Neuronal stem cell (in vitro differentiated cells): ENCODE measurements at places on chromosomes 3 and 15.

DNA sequence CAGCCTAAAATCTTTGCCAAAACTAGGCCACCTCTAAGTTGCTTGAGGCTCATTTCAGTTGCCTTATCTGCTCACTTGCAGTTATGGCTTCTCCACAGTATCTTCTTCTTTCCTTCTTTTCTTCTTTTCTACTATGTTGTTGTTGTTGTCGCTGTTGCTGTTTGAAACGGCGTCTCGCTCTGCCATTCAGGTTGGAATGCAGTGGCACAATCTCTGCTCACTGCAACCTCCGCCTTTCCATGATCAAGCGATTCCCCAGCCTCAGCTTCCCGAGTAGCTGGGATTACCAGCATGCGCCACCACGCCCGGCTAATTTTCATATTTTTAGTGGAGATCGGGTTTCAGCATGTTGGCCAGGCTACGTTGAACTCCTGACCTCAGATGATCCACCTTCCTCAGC, 210.8 kb upstream of the NR2F2 start:
- DNase-seq: no peak

- peak; percentile 65 for DNase-seq
Measured at GRCh38 chr15:42084465-42085235, 9.7 kb downstream of the PLA2G4D start.

DNA sequence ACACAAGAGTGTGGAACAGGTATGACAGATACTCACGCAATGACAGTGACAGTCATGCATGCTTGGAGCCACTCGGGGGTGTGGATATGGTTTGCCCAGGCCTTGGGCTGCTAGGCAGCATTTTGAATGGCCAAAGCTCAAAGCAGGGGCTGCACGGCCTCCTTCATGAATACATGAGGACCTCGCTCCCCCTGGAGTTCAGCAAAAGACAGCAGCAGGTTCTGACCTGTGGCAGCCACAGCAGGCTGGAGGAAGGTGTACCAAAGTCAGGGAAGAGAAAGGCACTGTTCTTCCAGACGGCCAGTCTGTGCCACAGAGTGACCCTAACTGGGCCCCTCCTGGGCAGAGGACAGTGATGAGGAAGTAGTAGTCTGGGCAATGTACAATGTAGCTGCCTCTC, 88.2 kb upstream of the C2CD4B start:
- no peak for DNase-seq

DNA sequence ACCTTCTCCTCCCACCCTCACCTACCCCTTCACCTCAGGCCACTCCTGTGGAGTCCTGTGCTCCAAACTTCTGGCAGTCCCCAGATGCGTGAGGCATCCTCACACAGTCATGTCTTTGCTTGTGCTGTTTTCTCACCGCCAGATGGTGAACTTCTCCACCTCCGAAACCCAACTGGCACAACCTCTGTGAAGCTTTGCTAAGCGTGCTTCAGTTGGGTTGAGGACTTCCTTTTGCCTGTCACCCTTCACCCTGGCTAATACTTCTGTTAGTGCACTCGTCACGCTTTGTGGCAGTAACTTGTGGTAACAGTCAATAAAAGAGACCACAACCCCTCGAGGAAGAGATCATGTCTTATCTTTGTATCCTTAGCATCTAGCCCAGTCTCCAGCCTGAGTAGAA, 42.0 kb upstream of the SKOR1 start:
- DNase-seq: no peak

- DNase-seq: no peak
Measured at GRCh38 chr3:129673897-129674797, 67.7 kb upstream of the PLXND1 start.

GRCh38 chr3:172538368-172539151, 15.3 kb upstream of the TNFSF10 start:
- DNase-seq: no peak

GRCh38 chr3:186618318-186618938, 5.6 kb downstream of the AHSG start:
- DNase-seq: no peak

GRCh38 chr15:47516558-47516957, 200.7 kb upstream of the SEMA6D start:
- no peak for DNase-seq

DNA sequence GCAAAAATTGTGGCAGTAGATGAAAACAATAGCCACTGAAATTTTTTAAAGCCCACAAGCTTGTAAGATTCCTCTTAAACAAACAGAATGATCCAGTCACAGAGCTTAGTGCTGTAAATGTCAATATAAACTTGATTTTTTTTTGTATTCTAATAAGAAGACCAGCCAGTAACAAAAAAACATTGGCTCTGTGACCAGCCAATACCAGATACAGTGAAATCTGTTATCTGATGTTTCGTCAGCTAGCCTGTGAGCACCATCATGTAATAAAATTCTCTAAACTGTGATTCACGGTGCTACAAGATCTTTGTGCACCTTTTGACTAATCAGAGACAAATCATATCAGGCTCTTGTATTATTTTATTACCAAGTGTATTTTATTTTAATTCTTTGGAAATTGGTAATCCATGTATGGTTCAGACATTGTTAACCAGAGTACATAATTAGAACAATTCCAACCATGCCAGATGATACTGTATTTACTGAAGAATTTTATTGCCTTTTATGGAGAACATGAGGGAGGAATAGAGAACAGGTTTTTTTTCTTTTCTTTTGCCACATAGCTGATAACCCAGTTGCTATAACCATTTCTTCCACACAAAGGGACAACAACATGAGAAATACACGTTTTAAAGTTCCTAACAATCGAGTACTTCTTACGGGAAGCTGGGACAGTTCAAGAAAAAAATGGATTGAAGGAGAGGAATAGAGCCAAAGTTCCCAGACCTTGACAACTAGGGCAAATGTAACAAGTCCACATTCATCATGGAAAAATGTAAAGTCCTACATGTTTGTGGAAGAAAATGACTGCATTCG, 71.9 kb downstream of the FILIP1L start:
- no peak for DNase-seq

- no peak for DNase-seq
Measured at GRCh38 chr3:14412831-14413380, 10.5 kb downstream of the SLC6A6 start.

- no peak for DNase-seq
Measured at GRCh38 chr3:140165781-140166180, 230.8 kb downstream of the CLSTN2 start.

DNA sequence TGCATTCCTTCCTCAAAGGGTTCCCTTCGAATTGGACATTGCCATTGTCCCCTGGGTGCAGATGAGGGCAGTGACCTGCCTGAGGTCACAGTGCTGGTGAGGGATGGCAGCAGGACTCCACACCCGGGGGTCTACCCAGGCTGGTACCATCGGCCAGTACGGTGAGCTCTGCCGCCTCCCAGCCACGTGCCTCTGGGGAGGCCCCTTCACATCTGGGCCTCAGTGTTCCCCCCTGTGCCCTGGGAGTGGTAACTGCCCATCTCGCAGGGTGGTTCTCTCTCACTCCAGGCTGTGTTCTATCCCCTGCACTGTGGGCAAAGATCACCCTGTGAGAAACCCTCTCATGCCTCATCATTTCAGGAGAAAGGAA, 99.4 kb upstream of the IQSEC1 start:
- no peak for DNase-seq

- no peak for DNase-seq
Measured at GRCh38 chr3:152769523-152769922, 65.4 kb upstream of the P2RY1 start.

GRCh38 chr15:101307048-101307896, 12.2 kb upstream of the SNRPA1 start:
- no peak for DNase-seq

DNA sequence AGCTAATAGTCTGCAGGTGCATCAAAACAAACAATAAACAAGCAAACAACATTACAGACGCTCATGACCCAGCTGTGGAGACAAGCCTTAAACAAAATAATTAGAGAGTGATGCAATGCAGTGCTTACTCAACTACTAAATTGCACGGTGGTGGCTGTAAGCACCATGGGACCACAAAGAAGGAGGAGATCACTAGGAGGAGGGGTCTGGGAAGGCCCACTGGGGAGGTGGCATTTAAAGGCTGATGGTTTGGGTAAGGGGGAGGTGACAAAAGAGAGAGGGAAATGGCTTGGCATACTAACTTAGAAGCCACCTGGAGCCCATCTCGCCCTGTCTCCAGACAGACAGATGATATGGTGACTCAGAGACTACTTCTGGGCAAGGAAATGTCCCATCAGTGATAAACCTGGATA, 516.7 kb downstream of the FOXP1 start:
- no peak for DNase-seq

DNA sequence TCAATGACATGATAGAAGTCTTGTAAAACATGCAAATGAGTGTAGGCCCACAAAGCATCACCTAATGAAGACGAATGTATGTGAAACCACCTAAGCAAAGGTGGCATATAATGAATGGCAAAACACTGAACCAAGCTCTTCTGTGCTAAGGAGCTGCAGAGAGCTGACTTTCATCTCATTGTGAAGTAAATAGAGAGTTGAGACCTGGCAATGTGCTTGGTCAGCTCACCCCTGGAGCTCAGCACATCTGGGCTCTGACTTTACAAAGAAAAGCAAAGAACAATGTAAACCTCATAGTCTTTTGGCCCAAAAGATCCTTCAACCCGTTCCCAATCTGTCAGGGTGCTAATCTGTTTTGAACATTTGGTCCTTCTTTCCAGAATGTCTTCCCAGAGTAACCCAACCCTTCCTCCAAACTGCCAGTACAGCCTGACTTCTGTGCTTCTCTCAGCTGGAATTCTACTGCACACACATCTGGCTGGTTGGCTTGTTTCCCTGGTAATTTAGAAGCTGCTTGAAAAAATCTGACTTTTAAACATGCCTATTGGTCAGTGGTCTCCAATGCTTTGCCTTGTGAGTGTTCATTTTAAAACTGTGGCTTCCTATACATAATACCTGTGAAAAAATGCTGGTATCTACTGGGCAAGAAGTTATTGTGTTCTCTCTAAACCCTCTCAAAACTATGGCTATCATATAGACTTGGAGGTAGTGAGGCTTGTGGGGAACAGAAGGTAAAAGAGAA, 101.7 kb downstream of the CD200R1L start:
- DNase-seq: no peak

DNA sequence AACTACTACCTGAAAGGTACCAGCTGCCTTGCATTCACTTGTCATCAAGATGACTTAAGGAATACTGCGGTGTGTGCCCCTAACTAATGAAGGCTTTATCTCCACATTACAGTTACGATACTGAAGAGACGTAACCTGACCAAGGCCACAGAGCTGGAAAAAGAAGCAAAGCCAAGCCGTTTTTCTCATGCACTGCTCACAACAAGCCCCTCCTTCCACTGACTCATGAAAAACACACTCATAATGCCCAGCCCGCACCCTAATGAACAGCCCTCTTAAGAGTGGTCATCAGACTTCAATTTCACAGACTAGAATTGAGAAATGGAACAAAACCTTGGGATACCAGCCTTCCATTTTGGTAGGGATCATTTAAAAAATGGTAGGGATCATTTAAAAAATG, 11.6 kb downstream of the PSMD6 start:
- no peak for DNase-seq

DNA sequence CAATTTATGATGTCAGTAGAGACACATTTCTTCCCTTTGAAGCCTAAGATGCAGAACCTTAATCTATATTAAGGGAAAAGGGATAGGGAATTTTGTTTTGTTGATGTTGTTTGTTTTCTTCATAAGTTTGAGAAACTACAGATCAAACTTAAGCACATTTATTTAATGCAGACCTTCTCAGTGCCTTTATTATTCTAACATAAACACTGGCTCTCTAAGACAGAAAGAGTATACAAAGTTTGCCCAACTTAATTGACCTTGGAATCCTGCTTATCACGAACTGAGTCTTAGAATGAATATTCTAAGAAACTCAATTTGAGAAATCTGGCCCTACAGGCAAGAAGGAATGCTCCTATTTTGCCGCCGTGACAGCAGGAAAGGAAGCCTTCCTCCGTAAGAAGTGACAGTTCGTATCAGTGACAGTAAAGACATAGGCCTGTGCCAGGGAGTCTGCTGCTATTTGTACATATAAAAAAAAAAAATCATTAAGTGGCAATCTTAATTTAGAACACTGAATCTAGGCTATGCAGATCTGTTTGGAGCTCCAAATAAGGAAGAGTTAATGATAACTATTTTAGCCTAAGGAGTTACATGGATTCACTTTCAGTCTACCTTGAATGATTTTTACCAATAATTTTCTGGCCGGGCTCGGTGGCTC, 8.8 kb upstream of the IMPG2 start:
- no peak for DNase-seq

GRCh38 chr15:88918738-88919137, 5.6 kb upstream of the MFGE8 start:
- no peak for DNase-seq

- DNase-seq: no peak
Measured at GRCh38 chr3:21952856-21953255, 201.8 kb upstream of the ZNF385D start.

DNA sequence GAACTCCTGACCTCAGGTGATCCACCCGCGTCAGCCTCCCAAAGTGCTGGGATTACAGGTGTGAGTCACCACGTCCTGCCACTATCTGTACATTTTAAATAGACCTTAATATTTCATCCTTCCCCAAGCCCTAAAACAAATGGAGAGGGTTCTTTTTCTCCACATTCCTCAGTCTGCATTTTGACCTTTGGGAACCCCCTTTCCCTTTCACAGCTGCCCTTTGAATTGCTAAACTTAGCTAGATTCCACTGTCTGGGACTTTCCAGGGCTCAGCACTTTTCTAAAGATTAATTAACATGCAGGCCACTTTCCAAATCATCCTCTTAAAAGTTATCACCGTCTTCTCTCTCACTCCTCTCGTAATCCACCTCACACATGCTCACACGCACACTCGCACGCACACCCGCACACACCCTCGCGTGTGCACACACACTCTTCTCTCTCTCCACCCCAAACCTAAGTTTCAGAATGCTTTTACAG, 124.2 kb downstream of the TMCO5A start:
- DNase-seq: no peak

GRCh38 chr3:128835096-128835495, 44.3 kb upstream of the ACAD9 start:
- no peak for DNase-seq

DNA sequence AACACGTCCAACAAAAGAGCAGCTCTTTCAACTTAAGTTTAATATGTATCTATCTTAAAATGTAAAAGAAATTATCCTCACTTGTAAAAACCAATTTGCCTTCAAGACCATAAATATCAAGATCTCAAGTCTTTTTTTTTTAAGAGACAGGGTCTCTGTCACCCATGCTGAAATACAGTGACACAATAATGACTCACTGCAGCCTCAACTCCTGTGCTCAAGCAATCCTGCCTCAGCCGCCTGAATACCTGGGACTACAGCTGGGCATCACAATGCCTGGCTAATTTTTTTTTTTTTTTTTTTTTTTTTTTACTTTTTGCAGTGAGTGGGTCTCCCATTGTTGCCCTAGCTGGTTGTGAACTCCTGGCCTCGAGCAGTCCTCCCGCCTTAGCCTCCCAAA, 26.0 kb downstream of the ACAP2 start:
- no peak for DNase-seq

- no peak for DNase-seq
Measured at GRCh38 chr3:121817753-121818152, 17.1 kb downstream of the IQCB1 start.

GRCh38 chr3:170414202-170414663, 4.4 kb upstream of the CLDN11 start:
- peak; percentile 54 for DNase-seq

- DNase-seq: no peak
Measured at GRCh38 chr15:45529613-45530012, 7.1 kb upstream of the SLC30A4 start.
